ENCODE measurements at places on chromosomes 4 and X.

- no peaks in the 10 kb centered on the region for H3K27me3 ChIP-seq
- H3K36me3 ChIP-seq: no peaks in the 10 kb centered on the region
- no peaks in the 10 kb centered on the region for H3K4me1 ChIP-seq
- H3K4me3 ChIP-seq: no peak overlapping the region
Measured at GRCh38 chrX:19789782-19790181, 97.6 kb downstream of the SH3KBP1 start.

GRCh38 chrX:84469226-84469625, 33.0 kb downstream of the HDX start:
- no peaks in the 10 kb centered on the region for H3K4me1 ChIP-seq
- no peaks in the 10 kb centered on the region for H3K27me3 ChIP-seq
- no peak overlapping the region for H3K4me3 ChIP-seq
- peaks cover 9% of the 10 kb centered on the region for H3K36me3 ChIP-seq

DNA sequence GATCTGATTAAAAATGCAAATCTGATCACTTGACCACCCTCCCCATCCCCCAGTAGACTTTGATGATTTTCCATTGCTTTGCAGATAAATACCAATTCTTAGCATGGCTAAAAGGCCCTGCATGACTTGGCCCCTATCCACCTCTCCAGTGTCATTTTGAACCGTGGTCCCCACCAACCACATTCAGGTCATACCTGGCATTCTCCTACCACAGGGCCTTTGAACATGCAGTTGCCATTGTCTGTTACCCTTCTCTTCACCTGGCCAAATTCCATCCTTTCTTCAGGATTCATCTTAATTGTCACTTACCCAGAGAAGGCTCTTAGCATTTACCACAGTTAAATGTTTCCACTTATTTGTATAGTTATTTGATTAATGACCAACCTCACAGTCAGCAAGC, 36.9 kb upstream of the RELL1 start:
- no peak overlapping the region for H3K4me3 ChIP-seq
- H3K27me3 ChIP-seq: no peaks in the 10 kb centered on the region
- no peak overlapping the region for H3K27ac ChIP-seq
- DNase-seq: no peak

- H3K27ac ChIP-seq: no peak overlapping the region
- H3K36me3 ChIP-seq: no peaks in the 10 kb centered on the region
- H3K4me1 ChIP-seq: no peaks in the 10 kb centered on the region
- no peaks in the 10 kb centered on the region for H3K27me3 ChIP-seq
Measured at GRCh38 chr4:83207497-83208101, 77.0 kb downstream of the COQ2 start.

All from kidney (tissue), 22 donors.